ENCODE measurements at places on chromosomes 6 and 20.
A peak's percentile ranks its signal among the peaks of the same experiment; 100 is the strongest.

GRCh38 chr20:5046656-5047339 is 45.5 kb upstream of the SLC23A2 start:
- DNase-seq: no peak

DNA sequence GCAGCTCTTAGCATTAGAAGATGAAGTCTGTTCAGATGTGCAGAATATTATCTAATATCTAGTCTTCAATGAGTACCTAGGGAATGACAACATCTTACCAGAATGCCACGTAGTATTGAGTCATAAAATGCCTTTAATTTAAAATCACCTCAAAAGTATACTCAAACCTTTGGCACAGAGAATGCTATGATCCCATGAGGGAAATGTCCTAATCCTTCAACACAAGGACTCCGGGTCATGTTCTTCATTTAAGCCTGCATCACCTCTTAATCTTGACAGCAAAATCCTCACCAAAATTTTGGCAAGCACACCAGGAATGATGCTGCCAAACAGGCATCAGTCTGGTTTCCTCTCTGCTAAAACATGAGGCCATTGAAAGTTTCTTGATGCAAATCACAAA is 23.6 kb upstream of the MARCKS start:
- DNase-seq: no peak

- DNase-seq: no peak
Observed at GRCh38 chr6:132041706-132042105, 90.5 kb upstream of the CCN2 start.

DNA sequence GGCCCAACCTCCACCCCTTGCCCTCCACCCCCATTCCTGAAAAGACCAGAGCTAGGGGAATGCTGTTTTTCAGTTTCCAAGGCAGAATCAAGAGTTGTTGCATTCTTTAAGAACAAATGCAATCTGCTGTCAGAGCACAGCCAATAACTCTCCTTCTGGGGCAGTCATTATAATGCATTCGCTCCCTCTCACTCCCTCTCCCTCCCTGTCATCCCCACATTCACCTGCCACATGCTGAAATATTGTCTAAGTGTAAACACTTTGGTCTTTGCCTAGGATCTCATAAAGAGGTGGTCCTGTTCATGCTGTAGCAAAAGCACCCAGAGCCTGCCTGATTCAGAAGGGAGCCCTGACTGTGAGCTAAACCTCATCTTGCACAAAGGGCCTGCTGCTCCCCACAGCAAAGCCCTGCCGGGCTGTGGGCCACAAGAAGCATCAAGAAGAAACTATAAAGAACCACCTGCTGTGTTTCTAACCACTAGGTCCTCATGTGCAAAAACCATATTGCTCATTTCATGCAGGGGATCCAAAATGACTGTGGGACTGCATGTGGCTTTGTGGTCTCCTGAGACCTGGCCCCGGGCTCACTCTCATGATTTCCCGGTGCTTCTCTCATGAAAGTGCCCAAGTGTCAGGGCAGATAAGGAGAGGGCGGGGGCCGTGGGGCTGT is 85.6 kb downstream of the GPR6 start:
- no peak for DNase-seq

GRCh38 chr6:44278774-44279697 is 8.8 kb downstream of the TMEM151B start:
- DNase-seq: no peak

DNA sequence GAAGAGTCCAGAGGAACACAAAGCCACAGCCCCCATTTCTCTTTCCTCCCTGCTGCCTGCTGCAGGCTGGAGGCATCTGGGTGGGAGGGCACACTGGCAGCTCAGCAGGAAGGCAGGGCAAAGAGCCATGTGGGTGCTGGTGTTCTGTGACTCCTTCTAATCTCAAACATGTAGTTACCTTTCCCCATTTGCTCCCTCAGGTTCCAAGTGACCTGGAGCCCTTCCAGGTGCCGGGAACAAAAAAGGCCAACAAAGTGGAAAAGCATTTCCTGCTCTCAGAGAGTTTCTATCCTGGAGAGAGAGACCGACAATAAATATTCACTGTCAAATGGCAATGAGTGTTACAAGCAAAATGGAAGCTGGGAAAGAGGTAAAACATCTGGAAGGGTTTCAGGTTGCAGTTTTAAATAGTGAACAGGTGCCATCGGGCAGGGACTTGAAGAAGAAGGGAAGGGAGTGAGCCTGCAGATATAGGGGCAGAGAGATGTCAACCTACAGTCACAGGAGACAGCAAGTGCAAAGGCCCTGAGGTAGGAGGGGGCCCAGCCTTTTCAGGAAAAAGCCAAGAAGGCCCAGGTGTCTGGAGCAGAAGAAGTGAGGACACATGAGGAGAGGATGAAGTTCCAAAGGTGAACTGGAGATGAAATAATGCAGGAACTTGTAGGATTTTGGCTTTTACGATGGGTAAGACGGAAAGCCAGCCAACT is 43.6 kb upstream of the IYD start:
- DNase-seq: no peak

DNA sequence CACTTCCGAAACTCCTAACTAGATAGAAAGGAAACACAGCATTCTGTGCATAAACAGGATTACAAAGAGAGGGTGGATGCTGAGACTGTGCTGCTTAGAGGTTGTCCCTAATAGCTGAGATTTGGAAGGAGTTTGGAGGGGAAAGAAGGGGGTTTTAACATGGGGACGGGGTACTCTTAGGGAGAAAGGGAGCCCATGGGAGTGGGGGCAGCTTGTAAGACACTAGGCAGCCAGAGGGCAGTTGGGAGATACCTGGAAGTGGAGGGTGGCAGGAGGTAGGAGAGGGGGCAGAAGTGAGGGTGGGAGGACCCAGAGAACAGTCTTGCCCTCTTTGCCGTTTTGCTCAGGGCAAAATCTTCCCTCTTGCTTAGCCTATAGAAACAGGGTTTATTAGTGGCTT is 16.4 kb downstream of the MANBAL start:
- no peak for DNase-seq

- DNase-seq: no peak
Observed at GRCh38 chr20:50543326-50543725, 33.1 kb downstream of the PTPN1 start.

GRCh38 chr6:162560891-162561290 is 166.7 kb downstream of the PRKN start:
- DNase-seq: no peak

DNA sequence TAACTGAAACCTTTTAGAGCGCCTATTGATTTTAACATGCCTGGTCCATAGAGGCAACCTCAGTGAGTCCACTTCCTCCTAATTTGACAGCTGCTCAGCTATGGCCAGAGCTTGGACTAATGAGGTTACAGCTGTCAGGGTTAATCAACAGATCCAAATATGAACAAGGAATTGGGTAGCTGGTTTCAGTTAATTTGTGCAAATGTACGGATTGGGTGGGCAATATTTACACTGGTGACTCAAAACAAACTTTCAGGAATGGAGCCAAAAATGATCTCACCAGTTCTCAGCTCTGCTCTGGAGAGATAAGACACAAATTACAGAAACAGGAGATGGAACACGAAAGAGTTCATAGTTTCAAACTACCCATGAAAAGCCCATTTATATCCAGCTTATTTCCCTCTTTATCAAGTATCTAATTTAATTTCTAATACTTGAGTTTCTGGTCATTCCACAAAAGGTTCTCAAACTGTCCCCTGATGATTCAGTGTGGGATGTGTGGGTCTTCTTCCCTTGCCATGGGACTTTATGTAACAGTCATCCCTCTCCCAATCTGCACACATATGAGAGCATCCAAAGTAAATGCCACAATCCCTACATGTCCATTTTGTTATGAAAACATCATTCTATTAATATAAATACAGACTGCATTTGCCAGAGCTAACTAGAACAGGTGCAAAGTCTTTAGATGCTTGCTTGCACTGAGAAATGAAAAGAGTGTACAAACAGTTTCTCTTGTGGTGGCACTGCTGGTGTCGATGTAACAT is 149.9 kb downstream of the RPS12 start:
- DNase-seq: peak; percentile 34

GRCh38 chr6:120122401-120122800 is 772.8 kb upstream of the MAN1A1 start:
- DNase-seq: no peak

- no peak for DNase-seq
Observed at GRCh38 chr6:170034294-170034693, 256.6 kb downstream of the DLL1 start.

- DNase-seq: no peak
Observed at GRCh38 chr6:46381057-46381456, 110.2 kb downstream of the RCAN2 start.

DNA sequence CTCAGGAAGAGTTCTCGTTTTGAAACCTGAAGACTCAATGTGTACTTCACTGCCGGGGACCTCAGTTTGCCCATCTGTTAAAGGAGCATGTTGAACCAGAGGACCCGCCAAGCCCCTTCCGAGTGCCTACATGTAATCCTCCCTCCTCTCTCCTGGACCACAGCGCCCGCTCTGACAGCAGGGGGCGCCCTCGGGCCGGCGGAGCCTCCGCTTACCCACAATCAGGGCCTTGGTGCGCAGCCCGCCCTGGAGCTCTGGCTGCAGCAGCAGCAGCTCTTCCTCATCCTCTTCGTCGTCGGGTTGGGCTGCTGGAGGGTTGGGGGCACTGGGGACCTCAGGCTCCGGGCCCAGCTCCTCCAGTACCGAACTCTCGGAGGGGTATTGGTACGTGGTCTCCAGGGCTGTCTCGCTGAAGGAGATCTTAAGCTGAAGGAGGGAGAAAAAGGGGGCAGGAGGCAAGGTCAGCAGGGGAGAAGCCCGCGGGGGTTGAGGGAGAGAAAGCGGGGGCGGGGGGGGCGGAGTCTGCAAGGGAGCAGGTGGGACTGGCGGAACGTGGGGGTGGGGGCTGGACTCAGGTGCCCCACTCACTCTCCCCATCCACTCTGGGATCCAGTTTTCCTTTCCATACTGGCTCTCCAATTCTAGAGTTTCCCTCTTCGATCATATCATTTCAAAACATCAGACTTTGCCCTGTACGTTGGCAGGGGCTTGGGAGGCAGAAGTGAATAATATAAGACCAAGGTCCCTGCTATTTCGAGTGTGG is 6.3 kb upstream of the DHX16 start:
- peak; percentile 23 for DNase-seq

- no peak for DNase-seq
Observed at GRCh38 chr6:11467364-11467763, 70.2 kb upstream of the TMEM170B start.

All from NCI-H1930 (cell line).